ENCODE measurements at places on chromosomes 11 and 22.
A peak's percentile ranks its signal among the peaks of the same experiment; 100 is the strongest.

GRCh38 chr22:19580291-19580890 is 56.2 kb upstream of the CLDN5 start:
- DNase-seq, result no peak

- DNase-seq, result no peak
These were observed 67.0 kb upstream of the AMPD3 start for GRCh38 chr11:10388101-10388500.

DNA sequence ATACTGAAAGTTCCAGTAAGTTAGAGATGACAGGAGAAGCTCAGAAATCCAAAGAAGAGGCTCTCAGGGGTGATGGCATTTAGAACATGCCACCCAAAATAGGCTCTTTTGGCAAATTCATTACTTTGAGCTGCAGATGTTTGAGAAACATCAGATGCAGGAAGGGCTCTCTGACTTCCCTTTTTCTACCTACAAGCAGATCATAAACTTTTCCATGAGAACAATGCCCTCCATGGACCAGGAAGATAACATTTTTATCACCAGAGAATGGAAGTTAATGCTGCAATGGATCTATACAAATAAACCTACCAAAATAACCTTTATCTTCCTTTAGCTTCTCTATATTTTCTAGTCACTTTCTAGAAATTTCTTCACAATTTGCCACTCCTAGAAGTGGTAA is 32.7 kb upstream of the FAR1 start:
- DNase-seq, result no peak

- no peak for DNase-seq
These were observed 388 bp downstream of the HINFP start for GRCh38 chr11:119121811-119122124.

DNA sequence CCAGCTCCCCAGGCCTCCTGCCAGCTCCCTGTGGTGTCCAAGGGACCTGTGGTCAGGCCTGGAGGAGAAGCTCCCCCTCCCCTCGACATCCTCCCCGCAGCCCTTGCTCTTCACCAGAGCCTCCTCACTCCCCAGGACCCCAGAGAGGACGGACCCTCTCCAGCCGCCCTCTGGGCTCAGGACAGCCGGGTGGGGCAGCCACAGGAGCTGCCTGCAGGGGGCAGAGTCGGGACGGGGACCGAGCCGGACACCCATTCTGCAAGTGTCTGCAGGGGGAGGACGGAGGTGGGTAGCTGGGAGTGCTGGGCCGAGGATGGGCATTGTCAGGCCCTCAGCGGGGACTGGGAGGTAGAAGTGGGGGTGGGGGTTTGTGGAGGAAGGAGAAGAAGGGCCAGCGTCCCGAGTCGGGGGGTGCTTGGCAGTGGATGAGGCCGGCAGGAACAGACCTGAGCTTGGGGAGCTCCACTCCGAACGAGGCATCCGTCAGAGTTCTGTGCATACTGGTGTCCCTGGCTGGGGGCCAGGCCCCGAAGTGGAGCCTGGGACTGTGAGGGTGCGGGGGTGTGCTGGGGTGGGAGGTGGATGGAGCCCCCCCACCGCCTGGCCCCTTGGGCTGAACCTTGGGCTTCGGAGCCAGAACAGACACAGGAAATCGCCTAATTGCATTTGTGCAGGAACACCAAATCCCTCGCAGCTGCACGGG is 15.2 kb downstream of the PRR33 start:
- peak; percentile 88 for DNase-seq

DNA sequence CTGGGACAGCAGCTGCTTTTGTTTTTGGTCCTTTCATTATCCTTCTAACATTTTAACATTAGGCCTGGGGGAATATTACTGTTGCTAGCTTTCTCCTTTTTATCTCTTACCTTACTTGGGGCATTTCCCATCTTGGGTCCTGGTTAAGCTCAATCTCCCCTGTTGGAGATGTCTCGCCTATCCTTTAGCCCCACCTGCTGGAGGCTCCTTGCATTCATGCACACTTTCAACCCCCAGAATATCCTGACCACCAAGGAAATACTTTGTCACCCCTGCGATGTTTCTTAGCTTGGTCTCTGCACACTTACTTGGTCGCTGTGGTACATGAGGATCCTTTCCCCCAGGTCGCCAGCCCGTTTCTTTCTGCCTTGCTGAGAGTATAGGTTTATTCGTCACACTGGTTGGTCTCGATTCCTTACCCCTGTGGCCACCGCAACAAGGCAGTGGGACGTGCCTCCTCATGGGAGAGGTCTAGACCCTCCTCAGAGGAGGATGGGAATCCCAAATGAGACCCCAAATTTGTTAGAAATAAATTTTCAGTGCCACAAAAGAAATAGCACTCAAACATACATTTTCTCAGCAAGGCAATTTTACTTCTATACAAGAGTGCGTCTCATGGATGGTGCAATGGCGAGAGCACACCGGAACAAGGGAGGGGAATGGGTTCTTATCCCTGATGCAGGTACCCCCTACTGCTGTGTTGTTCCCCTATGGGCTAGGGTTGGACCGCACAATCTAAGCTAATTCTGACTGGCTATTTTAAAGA is 5.4 kb upstream of the TXN2 start:
- no peak for DNase-seq

DNA sequence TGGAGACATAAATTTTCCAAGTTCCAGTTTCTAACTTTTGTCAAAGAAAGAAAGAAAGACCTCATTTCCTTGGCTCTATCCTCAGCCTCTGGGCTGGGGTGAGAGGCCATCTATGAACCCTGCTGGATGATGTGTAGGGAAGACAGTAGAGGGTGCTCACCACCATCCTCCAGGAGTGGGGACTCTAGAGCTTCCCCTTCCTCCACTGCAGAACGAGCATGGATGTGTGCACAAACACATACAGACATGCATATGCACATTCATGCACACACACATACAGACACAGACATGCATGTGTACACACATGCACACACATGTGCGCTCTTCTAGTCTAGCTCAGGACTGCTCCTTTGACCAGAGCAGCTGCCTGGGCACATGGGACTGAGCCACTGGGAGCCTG is 565.8 kb downstream of the BUD13 start:
- DNase-seq, result no peak

DNA sequence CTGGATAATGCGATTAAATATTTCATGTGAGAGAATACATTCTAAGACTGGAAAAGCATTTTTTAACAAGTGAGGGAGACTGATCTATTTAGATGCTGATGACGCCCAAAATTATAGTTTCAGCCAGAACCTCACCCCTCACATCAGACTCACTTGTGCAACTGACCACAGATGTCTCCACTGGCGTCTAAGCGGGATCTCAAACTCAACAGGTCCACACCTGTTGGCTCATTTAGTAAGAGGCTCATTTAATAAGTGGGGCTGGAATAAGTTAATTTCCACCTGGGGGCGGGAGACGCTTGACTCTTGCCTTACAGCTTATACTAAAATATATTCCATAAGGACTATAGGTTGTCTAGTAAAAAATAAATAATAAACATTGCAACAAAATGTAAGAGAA is 47.5 kb downstream of the MORC2 start:
- DNase-seq, result no peak

DNA sequence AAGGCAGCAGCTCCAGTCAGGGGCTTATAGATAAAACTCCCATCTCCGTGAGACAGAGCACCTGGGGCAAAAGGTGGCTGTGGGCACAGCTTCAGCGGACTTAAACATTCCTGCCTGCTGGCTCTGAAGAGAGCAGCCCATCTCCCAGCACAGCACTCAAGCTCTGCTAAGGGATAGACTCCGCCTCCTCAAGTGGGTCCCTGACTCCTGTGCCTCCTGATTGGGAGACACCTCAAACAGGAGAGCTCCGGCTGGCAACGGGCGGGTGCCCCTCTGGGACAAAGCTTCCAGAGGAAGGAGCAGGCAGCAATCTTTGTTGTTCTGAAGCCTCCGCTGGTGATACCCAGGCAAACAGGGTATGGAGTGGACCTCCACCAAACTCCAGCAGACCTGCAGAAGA is 279.4 kb downstream of the LARGE1 start:
- no peak for DNase-seq

DNA sequence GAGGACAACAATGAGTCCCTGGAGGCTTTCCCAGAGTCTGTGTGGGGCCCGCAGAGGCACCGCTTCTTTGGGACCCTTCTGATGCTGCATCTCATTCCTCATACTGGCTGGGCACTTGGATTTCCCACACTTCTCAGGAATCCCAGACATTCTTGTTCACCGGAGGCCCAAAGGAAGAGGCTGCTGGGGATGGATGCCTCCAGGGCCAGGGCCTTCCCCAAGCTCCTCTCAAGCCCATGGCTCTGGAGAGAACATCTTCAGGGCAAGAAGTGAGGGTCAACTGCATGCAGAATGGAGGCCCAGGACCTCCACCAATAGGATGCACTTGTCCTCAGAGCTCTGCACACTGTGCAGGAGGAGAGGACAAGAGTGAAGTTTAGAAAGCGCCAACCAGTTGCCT is 34.6 kb downstream of the DKK3 start:
- DNase-seq, result no peak

DNA sequence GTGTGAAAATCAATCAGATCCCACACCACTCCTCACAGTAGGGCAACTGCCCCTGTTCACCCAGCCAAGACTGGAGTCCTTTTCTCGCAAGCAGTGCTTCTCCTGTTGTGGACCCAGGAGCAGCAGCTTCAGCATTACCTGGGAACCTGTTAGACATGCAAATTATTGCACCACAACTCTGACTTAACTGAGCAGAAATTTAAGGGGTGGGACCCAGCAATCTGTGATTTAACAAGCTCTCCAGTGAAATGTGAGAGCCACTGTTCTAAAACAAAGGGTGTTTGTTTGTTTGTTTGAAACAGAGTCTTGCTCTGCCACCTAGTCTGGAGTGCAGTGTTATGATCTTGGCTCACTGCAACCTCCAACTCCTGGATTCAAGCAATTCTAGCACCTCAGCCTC is 591.4 kb downstream of the SOX6 start:
- no peak for DNase-seq

DNA sequence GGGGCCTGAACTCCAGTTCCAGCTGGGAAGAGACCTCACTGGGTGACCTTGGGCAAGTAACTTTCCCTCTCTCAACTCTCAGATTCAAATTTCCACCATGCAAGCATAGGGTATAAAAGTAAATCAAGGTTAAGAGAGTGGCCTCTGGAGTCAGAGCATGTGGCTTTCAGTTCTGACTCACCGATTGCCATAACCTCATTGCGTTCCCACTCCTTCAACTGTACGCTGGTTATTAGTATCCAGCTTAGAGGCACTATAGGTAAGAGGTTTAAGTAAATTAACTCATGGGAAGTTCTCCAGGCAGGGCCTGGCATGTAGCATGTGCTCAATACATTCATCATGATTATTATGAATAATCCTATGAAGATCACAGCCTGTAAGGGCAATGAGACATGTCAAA is 88.3 kb downstream of the FBXO7 start:
- no peak for DNase-seq

DNA sequence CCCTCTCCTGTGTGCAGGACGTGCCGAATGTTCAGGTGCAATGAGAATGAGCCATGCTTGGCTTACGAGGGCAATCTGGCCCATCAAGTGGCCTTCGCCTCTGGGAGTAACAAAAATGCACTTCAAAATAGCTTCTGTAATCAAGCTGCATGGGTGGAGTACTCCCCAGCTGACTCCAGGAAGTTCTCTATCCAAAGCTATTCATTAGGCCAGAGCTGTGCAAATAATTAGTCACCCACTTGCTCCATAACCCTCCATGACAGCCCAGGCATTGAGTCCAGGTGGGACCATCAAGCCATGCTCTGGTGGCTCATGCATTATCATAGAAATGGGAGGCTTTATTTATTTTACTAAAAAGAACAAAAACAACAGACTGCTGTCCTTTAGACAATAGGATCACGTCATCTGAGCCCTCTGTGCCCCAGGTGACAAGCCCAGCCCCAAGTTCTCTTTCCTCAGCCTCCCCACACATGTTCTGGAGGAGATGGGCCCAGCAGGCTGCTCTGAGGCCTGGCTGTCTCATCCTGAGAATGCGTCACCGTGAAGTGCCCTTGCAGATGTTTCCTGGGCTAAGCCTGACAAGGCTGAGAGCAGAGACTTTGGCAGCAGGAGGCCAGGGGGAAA is 244.7 kb downstream of the ETS1 start:
- DNase-seq, result peak; percentile 50

GRCh38 chr11:67211656-67212436 is 54.4 kb upstream of the GRK2 start:
- DNase-seq, result no peak

DNA sequence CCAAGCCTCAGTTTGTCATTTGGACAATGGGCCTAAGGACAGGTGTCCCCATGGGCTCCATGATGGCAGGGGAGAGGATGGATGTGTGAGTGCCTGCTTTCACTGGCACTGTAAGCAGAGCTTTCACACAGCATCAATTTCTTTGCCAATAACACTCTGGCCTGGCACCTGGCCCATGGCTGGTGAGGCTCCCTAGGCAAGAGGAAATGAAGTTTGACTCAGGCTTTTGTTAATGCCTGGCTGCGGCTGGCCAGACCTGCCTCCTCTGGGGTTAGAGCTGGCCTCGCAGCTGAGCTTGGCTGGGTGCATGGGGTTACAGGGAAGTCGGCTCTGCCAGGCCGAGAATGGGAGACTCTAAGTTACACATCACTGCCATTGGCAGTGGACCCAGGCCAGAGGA is 30.0 kb upstream of the SEZ6L start:
- DNase-seq, result peak; percentile 30

- DNase-seq, result no peak
These were observed 9.4 kb downstream of the VSTM5 start for GRCh38 chr11:93840981-93841380.

DNA sequence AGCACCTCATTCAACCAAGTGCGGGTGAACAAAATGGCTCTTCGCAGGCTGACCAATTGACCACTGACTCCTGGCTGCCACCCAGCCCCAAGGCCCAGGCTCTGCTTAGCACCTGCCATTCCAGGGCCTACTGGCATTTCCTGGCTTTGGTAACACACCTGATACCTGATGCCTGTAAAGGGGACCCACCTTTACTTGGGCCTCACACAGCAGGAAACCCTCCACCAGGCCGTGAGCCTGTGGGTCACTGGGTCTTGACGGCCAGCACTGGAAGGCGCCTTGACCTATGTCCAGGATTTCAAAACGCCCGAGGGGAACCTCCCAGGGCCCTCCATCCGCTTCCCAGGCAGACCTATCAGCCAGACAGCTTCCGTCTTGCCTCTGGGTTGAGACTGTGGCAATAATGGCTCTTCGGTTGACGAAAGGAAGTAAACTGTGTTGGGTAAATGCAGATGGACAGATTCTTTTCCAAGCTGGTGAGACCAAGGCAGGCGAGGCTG is 16.8 kb upstream of the TMEM184B start:
- no peak for DNase-seq

GRCh38 chr11:128187835-128188234 is 399.5 kb downstream of the ETS1 start:
- DNase-seq, result no peak

DNA sequence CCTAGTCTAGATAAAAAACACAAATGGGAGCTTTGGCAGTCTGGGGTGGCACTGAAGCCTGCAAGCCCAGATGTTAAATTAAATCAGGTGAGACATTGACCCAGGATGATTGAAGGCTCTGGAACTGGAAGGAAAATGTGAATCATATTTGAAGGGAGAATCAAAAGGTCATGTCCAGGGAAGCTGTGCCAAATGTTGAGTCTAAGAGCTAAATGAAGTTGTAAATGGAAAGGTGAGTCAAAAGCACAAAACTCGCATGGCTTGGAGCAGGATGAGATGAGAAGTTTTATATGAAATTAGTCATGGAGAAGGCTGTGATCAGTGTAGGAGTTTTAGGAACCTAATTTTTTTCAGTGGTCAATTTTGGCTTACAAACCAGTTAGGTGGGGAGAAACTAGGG is 301.1 kb downstream of the BLID start:
- no peak for DNase-seq

GRCh38 chr11:103923451-103923931 is 112.9 kb upstream of the DDI1 start:
- no peak for DNase-seq
